WTC11 (cell line): ENCODE measurements at places on chromosomes 12 and 14. TPM values are rescaled to one million over a fixed set of nuclear protein-coding genes. Genes with fewer than 3 reads are reported as not detected.

DNA sequence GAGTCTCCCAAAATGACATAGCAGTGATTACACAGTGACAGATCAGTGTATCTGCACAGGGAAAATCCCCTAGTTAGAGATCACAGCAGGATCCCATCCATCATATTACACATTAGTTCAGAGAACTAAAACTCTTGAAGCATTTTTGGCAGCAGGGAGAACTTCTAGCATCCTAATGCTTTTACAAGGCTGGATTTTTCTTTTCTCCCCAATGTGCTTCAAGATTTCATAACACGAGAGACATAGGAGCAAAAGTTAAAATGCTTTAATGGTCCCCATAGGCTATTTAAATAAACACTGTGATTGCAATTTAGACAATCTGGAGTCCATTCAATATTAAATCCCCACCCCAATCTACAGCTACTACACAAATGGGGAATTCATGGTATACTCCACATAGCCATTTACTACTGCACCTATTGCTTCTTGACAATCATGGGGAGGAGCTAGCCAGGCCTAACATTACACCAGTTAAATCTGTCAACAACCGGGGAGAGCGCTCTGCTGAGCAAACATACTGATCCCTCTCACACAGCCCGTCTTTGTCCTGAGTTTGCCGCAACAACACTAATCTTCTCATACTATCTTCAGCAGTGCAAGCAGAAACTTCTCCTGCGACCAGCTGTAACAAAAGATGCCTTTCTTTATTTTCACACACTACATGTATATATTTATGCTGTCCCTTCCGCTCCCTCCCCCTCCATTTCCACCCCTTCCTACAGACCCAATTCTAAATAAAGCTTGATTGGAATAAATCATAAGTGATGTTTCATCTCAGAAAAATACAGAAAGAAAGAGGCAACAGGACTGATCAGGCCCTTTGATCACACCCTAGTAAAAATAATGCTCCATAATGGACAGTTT is 120.3 kb upstream of the SOX5 start:
- H3K4me3 ChIP-seq = peak overlapping the region; percentile 13; the same call in 1 of the 2 replicates
- H3K27me3 ChIP-seq = no peaks in the 10 kb centered on the region
- peaks cover 6% of the 10 kb centered on the region for H3K4me1 ChIP-seq
- peak; percentile 10 for DNase-seq
- H3K27ac ChIP-seq = no peak overlapping the region
- H3K36me3 ChIP-seq = no peaks in the 10 kb centered on the region

CCDC184 gene
- total RNA-seq = 1.4 to 1.6 TPM (median 1.5 TPM) in 3 replicates

DNA sequence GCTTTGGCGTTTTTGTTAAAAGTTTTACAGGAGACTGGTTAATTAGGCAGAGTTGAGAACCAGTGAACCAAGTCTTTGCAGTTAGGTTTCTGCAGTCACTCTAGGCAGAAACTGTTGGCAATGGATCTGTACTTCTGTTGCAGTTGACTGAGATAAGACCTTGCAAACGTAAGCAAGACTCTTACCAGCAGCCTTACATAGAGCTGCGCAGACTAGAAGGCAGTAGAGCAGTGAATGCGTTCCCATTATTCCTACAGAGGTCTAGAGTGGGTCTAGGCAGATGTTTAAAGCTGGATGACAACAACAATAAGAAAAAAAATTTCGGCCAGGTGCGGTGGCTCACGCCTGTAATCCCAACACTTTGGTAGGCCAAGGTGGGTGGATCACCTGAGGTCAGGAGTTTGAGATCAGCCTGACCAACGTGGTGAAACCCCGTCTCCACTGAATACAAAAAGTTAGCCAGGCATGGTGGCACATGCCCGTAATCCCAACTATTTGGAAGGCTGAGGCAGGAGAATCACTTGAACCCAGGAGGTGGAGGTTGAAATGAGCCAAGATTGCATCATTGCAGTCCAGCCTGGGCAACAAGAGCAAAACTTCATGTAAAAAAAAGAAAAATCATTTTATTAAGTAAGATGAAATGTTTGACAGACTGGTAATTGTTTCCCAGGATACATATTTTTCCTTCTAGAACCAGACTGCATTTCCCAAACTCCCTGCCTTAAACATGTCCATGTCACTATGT is 12.3 kb downstream of the RNASE9 start:
- no peak overlapping the region for H3K4me3 ChIP-seq
- no peaks in the 10 kb centered on the region for H3K4me1 ChIP-seq
- no peaks in the 10 kb centered on the region for H3K27me3 ChIP-seq
- H3K27ac ChIP-seq = no peak overlapping the region

DNA sequence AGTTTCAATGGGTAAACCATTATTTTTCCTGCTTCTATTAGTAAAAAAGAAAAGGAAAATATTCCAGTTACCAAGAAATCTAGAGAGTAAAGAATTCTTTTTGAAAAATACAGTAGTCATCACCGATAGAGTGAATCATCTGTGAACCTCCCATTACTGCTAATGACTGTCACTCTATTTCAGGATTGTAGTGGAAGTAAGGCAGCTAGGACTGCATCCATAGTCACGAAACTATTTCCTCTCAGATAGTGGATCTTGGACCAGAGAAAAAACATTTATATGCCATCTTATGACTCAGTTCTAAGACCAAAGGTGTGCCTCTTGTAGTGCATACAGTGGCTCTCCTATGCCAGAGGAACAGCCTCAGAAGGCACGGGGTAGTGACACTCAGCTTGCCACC is 173.9 kb upstream of the PLEKHA5 start:
- no peak for DNase-seq
- no peak overlapping the region for H3K4me3 ChIP-seq
- H3K27me3 ChIP-seq = no peaks in the 10 kb centered on the region
- peaks cover 7% of the 10 kb centered on the region for H3K4me1 ChIP-seq
- H3K36me3 ChIP-seq = no peaks in the 10 kb centered on the region

DNA sequence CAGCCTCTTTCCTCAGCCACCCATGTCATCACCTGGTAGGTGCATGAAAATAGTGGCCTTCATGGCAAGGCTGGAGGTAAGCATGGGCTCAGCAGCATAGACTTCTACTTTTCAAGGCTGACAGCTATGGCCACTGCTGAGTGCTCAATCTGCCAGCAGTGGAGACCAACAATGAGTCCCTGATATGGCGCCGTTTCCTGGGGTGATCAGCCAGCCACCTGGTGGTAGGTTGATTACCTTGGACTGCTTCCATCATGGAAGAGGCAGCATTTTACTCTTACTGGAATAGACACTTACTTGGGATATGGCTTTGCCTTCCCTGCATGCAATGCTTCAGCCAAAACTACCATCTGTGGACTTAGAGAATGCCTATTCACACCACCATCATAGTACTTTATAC is 39.5 kb upstream of the USP44 start:
- DNase-seq = no peak
- H3K4me1 ChIP-seq = peaks cover 19% of the 10 kb centered on the region
- no peaks in the 10 kb centered on the region for H3K36me3 ChIP-seq
- no peak overlapping the region for H3K27ac ChIP-seq
- H3K27me3 ChIP-seq = no peaks in the 10 kb centered on the region

DNA sequence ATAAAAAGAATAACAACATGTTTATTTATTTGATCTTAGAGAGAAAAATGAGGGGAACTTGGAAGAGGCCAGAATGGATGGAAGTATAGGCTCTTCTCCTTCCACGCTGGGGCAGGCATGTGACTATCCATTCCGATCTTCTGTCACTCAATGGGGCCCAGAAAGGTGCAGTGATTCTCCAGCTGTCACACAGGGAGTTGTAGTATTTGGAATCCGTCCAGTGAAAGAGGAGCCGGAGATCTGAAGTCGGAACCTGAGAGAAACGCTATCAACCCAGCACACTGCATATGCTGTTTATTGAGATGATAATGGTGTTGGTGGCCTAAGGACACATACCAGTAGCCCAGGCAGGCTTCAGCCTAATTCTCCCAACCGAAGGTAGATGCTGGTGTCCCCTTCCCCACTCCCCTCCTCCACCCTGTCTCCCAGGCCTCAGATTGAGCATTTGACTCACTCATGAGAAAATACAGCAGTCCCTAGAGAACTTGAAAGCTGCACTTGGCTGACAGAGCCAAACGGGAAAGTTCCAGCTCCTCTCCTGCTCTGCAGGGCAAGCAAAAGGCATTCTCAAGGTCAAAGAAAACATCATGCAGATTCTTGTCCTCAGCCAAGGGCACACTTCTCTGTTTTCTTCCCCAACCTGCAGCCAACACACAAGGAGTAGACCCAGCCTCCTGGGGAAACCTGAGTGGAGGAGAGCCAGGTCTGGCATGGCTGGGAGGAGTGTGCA is 100.4 kb downstream of the IRF2BPL start:
- H3K4me3 ChIP-seq = no peak overlapping the region
- H3K27ac ChIP-seq = no peak overlapping the region
- H3K27me3 ChIP-seq = no peaks in the 10 kb centered on the region
- peaks cover 77% of the 10 kb centered on the region for H3K4me1 ChIP-seq

CMA1 gene
- not detected in 3 replicates for total RNA-seq

- H3K27ac ChIP-seq = no peak overlapping the region
- no peak for DNase-seq
- no peaks in the 10 kb centered on the region for H3K36me3 ChIP-seq
- peaks cover 26% of the 10 kb centered on the region for H3K4me1 ChIP-seq
- H3K27me3 ChIP-seq = peaks cover 22% of the 10 kb centered on the region
These were observed 15.6 kb downstream of the ACVRL1 start for GRCh38 chr12:51922762-51923505.
